Stimulated activated CD4-positive, alpha-beta T cell treated with anti-CD3 and anti-CD28 coated beads, TNF-alpha, amount 100 ng/mL, for 24 hours (primary cell): ENCODE measurements at places on chromosomes 4 and X.

DNA sequence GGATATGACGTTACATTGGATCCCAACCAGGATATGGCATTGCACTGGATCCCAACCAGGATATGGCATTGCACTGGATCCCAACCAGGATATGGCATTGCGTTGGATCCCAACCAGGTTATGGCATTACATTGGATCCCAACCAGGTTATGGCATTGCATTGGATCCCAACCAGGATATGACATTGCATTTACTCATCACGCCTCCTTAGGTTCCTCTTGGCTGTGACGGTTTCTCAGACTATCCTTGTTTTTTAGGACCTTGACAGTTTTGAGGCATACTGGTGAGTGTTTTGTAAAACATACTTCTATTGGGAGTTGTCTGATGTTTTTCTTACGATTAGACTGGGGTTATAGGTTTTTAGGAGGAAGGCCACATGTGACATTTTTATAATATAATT is 5.4 kb upstream of the ACSL1 start:
- no peak for DNase-seq

GRCh38 chr4:107210450-107211239 is 174.5 kb upstream of the DKK2 start:
- DNase-seq: no peak

DNA sequence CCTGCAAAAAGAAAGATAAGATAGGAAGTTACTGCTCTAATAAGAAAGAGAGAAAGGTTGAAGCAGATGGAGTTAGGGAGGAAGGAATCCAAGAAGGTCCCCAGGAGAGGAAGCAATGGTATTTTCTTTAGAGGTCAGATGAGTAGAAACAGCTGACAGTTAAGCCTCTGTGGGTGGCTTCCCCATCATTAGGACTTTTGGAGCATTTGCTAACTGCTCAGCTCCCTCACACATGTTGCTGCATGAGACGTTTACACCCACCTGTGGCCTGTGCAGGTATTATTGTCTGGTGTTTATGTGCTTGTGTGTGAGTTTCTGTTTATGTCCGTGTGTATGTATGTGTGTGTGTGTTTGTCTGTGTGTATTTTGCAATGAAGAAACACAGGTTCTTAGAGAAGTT is 346.8 kb downstream of the RAB28 start:
- no peak for DNase-seq

GRCh38 chr4:156329779-156330178 is 376.1 kb upstream of the CTSO start:
- no peak for DNase-seq

GRCh38 chr4:166700592-166700991 is 533.7 kb downstream of the SPOCK3 start:
- DNase-seq: no peak

DNA sequence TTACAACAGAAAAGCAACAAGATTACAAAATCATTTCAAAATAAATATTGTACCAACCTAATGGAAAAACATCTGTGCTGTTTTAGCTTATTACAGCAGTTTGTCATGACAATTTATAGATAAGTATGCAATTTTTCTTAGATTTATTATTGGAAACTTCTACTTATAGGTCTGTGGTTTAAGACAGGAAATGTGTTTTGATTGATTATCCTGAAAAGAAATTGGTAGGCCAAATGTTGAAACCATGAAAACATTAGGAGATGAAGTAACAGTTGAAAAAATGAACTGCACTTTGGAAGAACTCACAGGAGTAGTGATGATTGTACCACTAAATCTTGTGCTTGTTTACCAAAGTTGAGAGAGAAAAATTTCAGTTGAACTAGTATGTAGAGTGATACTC is 162.2 kb upstream of the GIMD1 start:
- no peak for DNase-seq

DNA sequence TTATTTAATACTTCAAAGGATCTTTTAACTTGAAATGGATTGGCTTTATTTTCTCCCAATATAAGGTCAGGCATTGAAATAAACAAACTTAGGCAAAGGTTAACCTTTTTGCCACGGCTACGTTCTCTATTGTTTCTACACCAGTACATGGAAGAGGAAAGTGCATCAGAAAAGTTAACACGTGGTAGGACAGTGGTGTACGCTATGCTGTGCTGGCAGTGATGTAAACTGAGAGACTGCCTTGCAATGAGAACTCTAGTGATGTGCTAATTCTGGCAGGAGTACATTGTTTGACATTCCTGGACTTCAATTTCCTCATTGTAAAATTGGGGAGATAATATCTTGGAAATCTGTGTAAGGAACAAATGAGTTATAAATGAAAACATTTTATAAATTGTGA is 208.2 kb downstream of the TMA16 start:
- DNase-seq: no peak

DNA sequence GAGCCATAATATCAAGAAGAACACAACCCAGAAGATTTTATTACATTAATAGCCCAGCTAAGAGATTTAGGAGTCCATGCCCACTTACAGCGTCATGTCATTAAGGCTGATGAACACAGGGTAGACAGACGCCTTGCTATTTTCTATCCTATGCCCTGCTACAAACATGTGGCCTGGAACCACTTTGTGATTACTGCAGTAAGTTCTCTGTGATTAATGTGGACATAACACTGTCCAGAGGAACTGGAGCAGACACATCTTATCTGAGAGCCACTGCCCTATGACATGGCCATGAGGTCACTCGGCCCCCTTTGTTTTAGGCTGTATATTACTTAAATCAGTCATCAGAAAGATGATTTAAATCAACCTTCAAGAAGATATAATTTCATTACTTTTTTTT is 211.7 kb downstream of the MAML3 start:
- no peak for DNase-seq

DNA sequence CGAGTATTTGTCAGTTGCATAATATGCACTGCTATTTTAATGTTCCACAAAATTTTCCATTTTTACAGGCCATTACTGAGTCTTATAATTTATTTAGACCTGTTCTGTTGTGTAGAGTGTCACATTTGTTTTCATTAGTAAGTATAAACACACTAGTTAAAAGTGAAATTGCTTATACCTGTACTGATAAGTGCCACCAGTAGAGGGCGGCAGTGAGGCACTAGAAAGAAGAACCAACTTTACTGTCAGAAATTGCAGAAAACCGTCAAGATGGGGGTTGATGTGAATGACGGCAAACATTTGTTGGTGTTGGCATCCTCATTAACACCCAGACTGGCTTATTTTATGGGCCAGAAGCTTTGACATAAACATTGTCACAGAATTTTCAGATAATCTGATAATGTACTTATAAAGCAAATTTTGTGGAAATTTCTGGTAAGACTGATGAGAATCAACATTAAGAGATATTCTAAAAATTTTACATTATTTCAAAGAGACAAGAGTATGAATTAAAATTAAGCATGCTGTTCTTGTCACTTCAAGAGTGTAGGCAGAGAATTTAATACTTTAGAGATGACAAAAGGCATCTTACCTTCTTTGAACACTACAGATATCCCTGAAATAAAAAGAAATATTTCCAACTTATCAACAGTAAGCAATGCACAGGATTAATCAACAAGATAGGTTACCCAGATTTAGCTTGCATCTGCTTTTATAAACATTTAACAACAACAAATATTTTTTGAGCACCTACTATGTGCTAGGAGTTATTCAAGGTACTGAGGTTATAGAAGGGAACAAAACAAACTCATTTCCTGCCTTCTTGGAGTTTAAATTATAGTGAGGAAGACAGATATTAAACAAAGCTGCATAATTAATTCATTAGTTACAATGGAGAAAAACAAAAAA is 24.9 kb downstream of the ALPK1 start:
- peak; percentile 64 for DNase-seq

DNA sequence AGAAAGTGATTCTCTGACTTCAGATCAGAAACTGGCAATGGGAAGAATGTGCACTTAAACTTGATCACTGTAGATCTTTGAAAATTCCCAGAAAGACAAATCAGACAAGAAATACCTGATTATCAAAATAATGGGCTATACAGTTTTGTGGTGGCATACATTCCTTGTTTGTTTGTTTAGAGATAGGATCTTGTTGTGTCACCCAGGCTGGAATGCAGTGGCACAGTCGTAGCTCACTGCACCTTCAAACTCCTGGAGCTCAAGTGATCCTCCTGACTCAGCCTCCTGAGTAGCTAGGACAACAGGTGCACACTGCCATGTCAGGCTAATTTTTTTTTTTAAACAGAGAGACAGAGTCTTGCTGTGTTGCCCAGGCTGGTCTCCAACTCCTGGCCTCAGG is 81.0 kb upstream of the SPRY1 start:
- DNase-seq: no peak

DNA sequence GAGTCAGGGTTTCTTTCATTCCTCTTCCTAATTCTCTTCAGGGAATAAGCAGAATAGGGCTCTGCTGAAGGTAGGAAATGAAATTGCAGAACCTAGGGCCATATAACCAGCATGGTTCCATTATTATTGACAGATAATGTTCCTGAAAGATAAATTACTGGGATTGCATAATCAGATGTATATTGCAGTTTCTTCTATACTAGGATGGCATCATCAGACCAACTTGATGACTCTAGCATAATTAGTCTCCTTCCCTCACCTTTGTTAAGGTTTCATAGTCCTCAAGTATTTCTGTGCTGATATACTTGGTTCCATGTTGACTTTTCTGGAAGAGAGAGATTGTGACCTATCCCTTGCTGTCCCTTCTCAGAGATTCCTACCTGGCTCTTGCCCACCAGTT is 492.3 kb upstream of the LCORL start:
- DNase-seq: no peak

DNA sequence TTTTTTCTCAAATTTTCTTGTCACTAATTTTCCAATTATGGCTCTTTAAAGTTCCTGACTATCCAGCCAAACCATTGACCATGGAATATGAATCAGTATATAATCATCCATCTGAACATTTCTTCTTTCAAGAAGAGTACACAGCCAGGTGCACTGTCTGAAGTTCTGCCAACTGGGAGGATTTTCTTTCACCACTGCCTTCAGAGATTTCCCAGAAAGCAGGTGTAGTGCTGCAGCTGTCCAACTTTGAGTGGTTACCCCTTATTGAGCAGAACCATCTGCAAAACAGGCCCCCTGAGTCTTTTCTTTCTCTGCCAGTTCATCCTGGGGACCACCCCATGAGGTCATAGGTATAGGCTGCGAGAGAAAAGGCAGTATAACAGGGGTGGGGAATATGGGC is 1213.2 kb downstream of the RAPGEF2 start:
- DNase-seq: no peak

GRCh38 chrX:134472041-134472440 is 12.1 kb downstream of the HPRT1 start:
- DNase-seq: no peak

GRCh38 chr4:183852910-183853547 is 52.1 kb upstream of the STOX2 start:
- DNase-seq: no peak

- no peak for DNase-seq
These were observed 30.8 kb downstream of the INTS12 start for GRCh38 chr4:105677709-105678108.

DNA sequence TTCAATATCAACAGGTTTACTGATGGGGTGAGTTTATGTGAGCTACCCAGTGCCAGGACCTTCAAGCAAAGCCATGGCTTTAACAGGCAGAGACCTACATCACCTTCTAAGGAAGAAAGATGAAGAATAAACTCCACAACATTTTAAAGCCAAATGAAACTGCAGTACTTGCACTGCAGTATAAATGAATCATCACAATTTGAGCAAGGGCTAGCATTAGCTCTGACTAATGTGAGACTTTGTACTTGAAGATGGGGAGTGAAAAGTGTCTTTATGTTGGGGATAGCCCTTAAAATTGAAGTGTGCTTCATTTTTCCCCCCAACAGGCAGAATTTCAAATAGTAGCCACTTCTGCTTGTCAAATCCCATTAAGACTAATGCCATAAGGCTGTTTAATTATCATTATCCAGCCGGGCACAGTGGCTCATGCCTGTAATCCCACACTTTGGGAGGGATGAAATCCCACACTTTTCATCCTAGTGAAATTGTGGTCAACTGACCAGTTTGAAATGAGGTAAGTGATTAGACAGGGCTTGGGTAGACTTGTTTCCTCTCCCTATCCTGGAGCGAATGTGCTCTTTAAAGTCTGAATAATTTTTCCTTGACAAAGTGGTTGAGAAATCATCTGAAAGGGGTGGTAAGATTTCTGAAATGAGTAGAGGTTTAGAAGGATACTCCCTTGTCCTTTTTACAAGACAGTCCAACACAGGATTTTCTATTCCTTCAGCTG is 27.2 kb upstream of the GPR34 start:
- DNase-seq: no peak

- no peak for DNase-seq
These were observed 39.3 kb upstream of the XK start for GRCh38 chrX:37646254-37646653.

DNA sequence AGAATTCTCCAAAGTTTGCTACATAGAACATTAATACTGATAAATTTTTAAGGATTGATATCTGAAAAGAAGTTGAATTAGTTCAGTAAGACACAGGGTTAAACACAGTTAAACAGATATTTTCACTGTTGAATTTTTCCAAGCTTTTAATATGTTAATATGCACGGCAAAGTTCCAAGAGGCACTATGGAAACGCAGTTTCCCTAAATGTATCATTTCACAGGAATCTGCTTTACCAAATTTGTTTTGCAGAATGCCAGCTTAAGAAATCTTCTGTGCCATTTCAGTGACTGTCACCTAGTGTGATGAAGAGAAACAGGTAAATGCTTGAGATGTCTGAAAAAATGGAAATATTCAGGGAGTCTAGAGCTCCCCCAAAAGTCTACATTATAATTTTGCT is 395.9 kb upstream of the GRIA3 start:
- DNase-seq: no peak

GRCh38 chr4:10117359-10118047 is 904 bp upstream of the WDR1 start:
- DNase-seq: peak; percentile 45
